ENCODE measurements at places on chromosomes 7 and 10.

GRCh38 chr7:91046322-91047089 lies 217.7 kb upstream of the FZD1 start:
- no peak for DNase-seq

- DNase-seq, result no peak
These were observed 7.4 kb downstream of the ZNF365 start for GRCh38 chr10:62381385-62382102.

DNA sequence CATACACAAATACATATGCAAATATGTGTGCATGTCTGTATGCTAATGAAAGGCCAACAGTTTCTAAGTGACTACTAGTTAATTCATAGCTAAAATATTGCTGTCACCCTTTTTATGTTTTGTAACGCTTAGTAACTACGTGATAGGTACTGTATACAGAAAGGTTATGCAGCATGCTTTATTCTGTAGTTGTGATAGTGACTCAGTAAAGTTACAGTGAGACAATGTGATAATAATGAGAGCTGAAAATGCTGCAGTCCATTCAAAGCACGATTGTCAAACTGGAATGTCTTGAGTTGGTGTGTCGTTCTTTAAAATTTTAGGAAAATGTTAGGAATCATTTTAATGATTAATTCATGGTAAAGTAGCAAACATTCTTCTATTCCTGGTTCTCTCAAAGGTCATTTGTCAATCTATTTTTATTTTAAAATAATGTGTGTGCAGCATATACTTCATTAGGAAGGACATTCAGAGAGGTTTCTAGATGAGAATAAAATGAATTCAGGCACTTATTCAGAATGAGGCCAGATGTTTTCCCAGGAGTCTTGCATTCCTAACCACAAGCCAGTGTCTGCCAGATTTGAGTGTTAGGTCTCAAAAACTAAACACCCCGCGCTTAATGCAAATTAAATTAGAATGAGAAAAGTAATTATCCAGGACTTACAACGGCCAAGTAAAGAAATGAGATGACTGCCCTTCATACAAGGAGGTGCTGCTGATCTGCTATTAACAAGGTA lies 408.8 kb upstream of the FZD8 start:
- no peak for DNase-seq

DNA sequence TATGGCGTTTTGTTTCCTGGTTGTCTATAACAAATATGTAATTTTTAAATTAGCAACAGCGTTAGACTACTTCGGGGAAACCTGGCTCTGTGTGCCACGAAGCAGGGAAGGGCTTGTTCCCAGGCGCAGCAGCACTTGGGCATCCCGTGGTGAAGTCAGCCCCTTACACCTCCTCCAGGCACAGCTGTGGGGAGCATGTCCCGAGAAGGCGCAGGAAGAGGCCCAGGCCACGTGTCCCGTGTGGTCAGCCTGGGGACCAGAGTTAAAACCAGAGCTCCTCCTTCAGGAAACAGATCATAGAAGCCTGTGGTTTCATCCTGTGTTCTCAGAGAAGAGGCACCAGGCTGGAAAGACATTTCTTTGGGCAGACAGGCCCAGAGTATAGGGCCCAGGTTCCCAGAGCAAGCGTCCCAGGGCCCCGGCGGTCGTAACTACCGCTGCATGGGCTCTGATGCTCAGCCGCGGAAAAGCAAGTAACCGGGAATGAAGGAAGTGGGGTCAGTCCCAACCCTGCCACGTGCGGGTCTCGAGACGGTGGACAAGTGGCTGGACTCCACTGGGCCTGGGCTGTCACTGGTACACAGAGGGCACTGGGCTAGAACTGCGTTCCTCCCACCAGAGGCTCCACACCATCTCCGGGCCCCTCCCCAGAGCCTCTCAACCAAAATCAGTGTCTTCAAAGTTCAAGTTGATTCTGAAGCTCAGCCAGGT lies 7.1 kb downstream of the NUDT1 start:
- DNase-seq, result no peak

DNA sequence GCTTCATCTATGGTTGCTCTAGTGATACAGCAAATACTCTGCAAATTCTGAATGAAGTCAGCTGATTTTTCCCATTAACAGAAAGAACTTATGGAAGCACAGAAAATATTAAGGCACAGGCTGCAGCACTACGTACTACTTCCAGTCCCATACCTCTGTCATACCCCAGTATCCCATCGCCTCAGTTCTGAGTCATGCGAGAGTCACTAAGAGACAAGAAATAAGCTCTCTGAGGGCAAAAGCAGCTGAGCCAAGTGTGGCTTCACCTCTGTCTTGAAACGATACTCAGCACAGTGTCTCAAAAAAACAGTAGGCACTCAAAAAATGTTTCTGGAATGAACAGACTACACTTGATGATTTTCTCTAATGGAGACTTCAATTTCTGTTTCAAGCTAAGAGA lies 48.2 kb downstream of the EZH2 start:
- no peak for DNase-seq

DNA sequence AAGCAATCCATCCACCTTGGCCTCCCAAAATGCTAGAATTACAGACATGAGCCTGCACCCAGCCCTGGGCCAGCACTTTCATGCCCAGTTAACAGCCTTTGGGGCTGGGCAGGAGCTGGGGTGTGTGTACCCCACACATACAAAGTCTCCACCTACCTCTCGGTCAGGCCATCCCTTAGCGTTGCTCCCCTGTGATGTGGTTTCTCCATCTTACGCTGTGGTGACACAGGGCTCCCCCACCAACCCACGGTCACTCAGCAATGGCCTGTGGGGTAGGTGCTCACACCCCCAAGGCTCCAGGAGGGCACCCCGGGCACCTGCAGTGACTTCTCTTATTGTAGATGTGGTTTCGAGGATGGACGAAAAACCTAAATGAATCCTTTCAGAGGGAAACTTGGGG lies 58.8 kb downstream of the ASB13 start:
- no peak for DNase-seq
